ENCODE measurements at places on chromosomes 2 and 18.

DNA sequence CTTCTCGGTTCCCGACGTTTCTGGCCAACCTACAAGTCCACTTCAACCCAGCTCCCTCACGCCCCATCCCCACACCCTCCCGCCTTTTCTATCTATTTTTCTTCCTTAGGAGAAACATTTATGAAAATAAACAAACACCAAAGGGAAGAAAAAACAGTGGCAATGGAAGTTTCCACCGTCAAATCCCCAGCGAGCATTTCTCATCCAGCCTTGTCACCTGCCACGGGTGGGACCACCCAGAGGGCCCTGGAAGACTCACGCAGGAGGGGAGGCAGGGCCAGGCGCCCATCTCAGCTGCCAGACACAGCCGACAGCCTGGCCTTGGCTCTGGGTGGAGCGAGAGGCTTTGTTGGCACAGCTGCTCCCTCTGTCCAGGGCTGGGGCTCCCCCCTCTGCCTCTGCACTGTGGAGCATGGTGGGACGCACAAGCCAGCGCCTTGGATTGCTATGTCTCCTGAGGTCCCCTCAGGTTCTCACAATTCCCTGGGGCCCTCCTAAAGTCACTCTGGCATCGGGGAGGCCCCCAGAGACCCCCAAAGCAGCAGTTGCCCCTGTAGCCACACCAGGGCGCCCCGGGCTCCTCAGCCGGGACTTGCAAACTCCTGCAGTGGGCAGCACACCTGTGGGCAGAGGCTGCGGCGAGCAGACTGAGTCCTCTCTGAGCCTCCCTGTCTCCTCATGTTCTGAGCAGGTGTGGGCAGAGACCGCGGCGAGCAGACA lies 395.7 kb upstream of the SALL3 start:
- DNase-seq = no peak

GRCh38 chr2:136284226-136285119 lies 166.5 kb upstream of the CXCR4 start:
- no peak for DNase-seq

- no peak for DNase-seq
These were observed 28.9 kb downstream of the SERTAD2 start for GRCh38 chr2:64624862-64625261.

DNA sequence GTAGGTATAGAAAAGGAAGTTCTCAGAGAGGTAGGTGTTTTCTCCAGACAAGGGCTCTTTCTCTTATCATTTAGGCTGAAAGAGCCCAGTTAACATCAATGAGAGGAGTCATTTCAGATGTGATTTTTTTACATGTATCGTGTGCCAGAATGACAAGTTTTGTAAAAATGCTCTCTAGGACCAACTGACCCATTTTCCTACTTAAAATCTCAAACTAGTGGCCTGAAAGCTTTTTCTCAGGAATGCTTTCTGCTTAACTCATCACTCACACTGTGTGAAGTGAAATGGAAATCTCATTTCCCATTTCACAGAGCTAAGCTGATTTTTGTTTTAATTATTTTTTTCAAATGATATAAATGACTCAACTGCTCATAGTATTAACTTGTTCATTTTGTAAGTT lies 128.7 kb upstream of the CYP26B1 start:
- DNase-seq = no peak

- DNase-seq = peak; percentile 79
These were observed 83.3 kb downstream of the ICOS start for GRCh38 chr2:204019572-204020501.

DNA sequence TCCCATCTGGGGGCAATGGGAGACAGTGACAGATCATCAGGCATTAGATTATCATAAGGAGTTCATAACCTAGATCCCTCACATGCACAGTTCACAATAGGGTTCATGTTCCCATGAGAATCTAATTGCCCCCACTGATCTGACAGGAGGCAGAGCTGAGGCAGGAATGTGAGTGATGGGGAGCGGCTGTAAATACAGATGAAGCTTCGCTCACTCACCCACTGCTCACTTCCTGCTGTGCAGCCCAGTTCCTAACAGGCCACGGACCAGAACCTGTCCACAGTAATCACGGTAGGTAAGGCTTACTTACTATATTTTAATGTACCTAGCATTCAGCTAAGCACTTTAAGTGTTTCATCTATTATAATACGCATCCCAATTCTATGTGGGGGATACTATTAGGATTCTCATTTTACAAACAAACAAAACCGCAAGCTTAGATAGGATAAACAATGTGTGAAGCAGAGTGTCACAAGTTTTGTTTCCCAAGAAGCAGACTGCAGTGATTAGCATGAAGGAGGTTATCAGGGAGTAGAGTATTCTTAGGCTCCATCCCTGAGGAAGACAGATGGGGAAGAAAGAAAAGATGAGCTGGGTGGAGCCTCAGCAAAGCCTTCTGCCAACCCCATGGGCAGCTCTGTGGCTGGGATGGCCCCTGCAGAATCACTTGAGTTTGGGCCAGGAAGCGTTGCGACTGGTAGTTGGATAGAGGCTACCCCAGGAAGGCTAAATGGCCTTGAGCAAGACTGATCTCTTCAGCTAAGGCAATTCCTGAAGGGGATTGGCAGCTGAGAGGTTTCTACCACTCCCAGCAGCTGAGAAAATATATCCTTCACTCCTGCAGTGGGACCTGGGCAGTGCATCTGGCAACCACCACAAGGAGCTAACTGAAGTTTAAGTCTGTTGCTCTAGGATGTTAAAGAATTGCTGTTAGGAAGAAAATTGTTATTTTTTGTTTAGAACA lies 133.1 kb downstream of the MREG start:
- DNase-seq = no peak

GRCh38 chr2:50355891-50356290 lies 676.0 kb downstream of the NRXN1 start:
- DNase-seq = no peak

DNA sequence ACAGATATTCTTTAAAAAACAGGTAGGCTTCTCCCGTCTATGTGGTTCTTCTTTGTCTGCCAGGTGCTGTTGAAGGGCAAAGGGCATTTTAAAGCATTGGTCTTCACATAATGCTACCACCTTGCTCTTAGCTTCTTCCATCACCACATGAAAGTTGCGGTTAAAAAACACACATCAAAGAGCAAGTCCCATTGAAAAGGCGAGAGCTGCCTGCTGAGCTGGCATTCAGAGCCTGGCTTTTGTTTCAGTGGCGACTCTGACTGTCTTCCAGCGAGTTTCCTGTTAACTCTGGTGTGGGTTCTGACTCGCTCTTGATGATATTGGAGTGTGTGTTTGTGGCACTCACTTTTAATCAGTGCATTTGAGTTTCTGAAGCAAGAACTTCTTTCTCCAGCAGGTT lies 624.9 kb upstream of the FANCL start:
- DNase-seq = no peak

GRCh38 chr18:41906528-41907146 lies 48.4 kb upstream of the PIK3C3 start:
- DNase-seq = peak; percentile 63

DNA sequence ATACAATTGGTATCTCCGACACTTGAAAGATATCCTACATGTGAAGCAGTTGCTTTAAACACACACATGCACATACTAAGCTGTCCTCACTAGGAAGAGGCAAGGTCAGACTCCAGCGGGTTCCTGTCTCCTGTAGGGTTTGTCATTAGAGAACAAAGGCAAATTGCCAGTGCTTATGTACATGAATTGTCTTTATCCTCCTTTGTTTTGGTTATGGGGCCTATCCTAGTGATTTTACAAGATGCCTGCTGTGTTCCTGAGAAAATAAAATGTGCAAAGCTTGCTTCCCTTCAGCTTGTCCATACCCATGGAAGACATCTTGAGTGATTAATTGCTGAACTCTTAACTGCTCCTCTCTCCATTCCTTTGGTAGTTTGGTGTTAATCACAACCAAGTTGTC lies 86.7 kb upstream of the SLC39A10 start:
- DNase-seq = no peak

DNA sequence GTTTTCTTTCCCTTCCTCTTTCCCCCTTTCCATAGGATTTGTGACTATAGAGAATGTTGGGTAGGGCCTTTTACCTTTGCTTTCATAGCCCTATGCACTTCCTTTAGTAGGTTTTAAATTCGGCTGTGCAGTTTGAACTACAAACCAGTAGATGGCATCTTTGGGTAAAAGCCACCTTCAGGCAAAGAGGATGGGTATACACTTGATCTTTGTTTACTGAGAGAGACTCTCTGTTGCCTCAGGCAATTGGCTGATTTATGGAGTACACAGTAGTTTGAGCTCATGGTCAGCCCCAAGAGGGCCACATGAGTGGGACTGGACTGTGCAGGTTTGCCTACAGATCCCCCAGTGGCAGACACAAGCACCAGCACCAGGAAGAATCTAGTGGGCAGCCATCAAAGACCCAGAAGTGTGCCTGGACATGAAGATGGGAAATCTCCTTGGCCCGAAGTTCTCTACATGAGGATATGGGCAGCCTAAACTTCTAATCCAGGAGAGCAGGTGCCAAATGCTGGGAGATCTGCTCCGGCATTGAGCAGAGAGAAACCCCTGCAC lies 1304.3 kb upstream of the DDX18 start:
- peak; percentile 1 for DNase-seq

GRCh38 chr2:216648105-216648504 lies 14.9 kb downstream of the IGFBP2 start:
- peak; percentile 67 for DNase-seq

DNA sequence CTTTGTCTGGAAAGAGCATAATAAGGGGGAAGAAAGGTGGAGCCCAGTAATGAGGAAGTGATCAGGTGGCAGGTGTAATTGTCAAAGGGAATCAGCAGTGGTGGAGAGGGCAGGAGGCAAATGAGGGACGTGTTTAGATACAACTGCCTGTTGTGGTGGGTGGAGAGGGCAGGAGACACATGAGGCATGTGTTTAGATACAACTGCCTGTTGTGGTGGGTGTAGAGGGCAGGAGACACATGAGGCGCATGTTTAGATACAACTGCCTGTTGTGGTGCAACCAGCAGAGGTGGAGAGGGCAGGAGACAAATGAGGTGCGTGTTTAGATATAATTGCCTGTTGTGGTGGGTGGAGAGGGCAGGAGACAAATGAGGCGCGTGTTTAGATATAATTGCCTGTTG lies 173.1 kb downstream of the ANKRD30B start:
- no peak for DNase-seq

- DNase-seq = no peak
These were observed 57.2 kb downstream of the FAM171B start for GRCh38 chr2:186751078-186751477.

DNA sequence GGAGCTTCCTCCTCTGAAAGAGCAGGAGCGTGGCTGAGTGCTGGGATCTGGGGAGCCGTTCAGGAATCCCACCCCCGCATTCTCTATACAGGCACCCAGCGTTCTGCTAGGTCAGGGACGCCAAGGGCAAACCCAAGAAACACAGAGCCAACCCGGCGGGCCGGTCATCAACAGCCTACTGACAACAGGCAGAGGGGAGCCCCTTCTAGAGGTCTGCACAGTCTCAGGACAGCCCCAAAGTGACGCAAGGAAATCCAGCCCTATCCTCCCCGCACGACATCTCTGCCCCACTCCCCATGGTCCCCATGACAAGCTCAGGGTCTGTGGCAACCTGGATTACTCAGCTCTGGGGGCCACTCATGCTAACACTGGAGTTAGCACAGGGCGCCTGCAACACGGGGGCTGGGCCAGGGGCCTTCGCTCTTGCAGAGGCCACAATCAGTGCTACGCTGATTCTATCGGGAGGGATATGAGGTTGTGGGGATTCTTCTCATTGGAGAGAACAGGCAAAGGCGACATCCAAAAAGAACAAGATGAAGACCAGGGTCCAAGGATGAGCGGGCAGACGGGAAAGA lies 81.6 kb downstream of the PXDN start:
- DNase-seq = no peak

All from A172 (cell line).